ENCODE measurements at places on chromosomes 2 and 18.

DNA sequence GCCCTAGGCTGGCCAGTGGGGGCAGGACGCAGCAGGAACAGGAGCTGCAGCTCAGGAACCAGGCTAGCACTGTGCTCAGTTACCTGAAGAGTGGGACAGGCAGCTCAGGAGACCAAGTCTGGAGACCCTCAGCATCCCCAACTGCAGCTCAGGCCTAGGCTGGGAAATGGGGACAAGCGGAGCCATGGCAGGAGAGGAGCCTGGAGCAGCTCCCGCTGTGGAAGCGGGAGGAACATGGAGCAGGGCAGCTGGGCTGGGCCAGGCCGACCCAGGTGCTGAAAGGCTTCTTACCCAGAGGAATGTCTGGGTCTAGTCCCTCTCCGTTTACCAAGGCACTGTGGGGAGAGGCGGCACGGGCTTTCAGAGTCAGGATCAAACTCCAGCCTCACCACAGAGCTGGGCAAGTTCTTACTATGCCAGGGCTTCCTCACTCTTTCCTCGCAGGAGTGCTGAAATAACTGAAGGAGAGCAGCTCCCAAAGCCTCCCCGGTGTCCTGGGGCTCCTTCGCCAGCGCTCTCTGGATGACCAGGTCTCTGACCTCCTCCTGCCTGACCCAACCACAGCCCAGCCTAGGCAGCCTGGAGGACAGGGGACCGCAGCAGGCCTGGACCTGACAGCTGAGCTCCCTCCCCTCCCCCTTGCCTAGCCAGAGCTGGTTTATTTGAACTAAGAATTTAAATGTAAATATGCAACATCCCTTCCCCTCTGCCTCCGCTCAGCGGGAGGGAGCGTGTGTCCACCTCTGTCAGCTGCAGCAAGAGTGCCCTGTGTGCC, 247.8 kb upstream of the SIX2 start:
- DNase-seq = peak; percentile 64

- DNase-seq = no peak
Measured at GRCh38 chr2:137886083-137886831, 78.0 kb upstream of the HNMT start.

DNA sequence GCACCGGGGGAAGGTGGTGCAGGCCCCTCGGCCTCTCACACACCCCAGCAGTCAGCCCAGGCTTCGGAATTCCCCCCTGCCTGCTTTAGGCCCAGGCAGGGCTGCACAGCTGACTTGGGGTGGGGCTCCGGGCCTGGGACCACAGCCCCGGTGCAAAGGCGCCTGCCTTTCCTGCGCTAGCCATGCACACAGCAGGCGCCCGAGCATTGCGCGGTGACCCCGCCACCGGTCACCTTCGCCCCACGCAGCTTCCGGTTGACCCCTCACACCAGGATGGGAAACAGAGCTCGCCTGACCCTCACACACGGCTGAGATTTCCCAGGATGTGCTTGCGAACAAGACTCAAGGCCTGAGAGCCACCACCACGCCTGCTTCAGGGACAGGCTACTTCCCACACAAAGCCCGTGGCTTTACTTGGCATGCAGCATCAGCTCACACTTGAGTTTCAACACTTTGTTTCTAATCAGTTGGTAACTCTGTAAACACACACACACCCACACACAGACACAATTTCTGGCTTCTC, 46.0 kb downstream of the SLC66A2 start:
- peak; percentile 54 for DNase-seq

DNA sequence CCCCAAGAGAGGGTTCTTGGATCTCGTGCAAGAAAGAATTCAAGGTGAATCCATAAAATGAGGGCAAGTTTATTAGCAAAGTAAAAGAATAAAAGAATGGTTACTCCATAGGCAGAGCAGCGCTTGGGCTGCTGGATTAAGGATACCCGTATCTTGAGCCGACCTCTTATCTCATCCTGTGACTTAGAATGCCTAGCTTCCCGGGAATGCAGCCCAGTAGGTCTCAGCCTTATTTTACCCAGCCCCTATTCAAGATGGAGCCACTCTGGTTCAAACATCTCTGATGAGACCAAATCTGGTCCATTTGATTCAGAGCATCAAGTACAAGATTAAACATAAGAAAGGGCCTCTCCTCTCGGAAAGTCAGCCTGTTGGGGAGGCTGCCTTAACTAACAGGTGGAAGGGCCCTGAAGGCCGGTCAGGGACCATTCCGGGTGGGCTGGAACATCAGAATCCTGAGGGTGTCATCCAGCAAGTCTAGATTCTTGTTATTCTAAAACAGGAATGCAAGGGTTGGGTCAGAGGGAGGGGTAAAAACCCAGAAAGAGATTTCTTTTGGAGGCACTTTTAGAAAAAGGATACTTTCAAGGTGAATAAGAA, 5.8 kb downstream of the PSD4 start:
- no peak for DNase-seq

- DNase-seq = peak; percentile 81
Measured at GRCh38 chr2:130332271-130333073, 10.2 kb upstream of the IMP4 start.

DNA sequence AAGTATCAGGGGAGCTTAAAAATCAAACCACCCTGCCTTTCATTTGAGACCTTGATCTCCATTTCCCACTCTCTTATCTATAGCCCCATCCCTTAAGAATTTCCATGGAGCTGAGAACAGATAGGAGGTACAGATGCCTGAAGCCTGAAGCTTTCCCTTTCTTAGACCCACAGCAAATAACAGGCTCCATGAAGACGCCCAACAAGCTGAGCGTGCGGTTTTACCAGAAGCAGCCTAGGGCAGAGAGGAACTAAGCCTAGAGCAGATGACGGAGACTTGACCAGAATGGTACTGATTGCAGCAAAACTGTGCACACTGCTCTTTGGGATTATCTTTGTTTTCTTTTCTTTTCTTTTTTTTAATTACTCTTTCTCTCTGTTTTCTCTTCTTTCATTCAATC, 1.7 kb upstream of the ERBB4 start:
- no peak for DNase-seq

Measured in IMR-90 (cell line).